Osteoblast (primary cell): ENCODE measurements at places on chromosomes 3 and 15.

DNA sequence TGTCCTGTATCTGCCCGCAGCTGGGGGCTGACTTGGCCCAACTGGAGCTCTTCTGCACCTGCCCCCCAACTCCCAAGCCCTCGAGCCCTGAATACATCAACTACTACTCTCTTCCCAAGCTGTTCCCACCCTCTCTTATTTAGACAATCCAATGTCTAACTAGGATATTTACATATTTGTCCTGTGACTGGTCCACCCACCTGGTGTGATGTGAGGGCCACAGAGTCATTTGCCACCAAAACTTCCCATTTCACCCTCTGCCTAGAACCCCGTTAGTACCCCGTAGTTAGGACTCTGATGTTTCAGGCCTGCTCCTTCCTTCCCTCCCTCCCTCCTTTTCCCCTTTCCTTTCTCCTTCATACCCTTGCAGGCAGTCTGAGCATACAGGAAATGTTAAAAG lies 6.4 kb downstream of the CPLX3 start:
- peak; percentile 59 for DNase-seq

DNA sequence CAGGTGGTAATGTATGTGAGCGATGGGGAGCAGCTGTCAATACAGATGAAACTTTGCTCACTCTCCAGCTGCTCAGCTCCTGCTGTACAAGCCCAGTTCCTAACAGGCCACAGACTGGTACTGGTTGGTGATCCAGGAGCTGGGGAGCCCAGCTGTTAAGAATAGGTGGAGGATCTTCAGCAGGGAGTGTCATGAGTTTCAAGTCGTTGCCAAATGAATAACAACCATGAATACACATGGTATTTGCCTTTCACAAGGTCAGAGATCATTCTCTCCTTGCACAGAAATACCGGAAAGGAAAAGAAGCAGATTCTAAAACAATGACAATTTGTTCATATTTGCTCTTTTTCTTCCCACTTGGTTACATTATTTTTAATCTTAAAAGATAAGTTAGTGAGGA lies 5.1 kb downstream of the PLSCR1 start:
- DNase-seq = no peak

GRCh38 chr15:39667382-39668127 lies 86.7 kb downstream of the THBS1 start:
- DNase-seq = no peak

GRCh38 chr3:20218215-20218614 lies 32.2 kb upstream of the SGO1 start:
- DNase-seq = no peak

DNA sequence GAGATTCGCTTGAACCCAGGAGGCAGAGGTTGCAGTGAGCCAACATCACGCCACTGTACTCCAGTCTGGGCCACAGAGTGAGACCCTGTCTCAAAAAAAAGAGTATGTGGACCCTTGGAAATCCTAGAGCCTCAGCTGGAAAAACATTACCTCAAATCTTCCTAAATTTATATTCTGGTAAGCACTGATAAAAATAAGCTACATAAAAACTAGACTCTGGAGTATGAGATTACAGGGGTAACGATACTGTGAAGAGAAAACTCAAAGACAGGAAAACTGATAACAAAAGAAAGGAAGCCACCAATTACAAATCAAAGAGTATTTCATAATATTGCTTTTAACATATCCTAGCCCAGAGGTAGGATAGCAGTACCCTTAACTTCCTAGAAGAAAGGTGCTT lies 30.3 kb downstream of the SETD2 start:
- DNase-seq = no peak

DNA sequence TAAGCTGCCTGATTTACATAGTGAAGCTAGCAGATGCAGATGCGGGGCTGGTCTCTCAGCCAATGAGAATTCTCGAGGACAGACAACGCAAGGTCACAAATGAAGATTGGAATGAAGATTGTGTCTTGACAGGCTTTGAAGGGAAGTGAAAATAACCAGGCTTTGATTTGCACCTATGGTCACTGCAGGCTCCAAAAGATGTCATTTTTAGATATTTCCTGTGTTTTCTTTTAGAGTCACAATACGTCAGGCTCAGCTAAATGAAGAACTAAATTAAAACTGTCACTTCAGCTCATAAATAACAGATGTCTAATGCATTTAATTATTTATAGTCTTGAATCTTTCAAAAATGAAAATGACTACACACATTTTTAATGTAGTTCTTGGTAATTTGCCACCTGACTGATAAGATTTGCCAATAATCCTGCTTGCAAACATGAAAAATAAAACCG lies 99.5 kb downstream of the SQOR start:
- no peak for DNase-seq

DNA sequence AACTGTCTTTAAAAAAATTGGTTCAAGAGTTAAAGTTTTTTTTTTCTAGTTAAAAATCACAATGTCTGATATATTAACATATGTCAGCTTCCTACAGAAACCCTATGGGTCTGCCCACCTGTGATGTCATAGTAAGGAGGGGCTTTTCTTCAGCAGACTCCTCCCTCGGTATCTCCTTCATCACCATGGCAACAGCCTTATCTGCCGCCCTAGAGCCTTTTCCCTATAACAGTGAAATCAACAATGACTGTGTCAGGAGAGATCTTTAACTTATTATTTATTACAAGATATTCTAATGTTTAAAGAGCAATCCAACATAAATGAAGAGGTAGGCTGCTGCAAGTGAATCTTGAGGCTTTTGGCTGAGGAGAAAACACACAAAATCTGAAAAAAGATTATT lies 138.7 kb downstream of the PEX5L start:
- no peak for DNase-seq

- no peak for DNase-seq
Observed at GRCh38 chr3:88997260-88997659, 110.2 kb upstream of the EPHA3 start.

DNA sequence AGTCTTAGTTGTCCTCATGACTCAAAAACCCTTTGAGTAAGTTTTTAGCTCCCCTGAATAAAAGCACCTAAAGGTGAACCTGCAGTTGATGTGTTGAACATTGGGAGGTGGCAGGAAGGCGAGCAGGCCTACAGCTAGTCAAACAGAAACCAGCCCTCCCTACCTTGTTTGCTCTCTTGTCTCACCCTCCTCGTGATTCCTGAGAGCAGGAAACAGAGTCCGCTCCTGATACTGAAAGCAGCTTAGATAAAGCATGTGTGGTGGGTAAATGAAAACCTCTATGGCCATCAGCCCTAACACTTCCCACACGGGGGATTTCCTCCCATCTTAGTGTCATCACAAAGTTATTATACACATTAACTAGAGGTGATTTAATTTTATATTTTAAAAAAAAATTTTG lies 21.8 kb upstream of the CLDN18 start:
- no peak for DNase-seq

DNA sequence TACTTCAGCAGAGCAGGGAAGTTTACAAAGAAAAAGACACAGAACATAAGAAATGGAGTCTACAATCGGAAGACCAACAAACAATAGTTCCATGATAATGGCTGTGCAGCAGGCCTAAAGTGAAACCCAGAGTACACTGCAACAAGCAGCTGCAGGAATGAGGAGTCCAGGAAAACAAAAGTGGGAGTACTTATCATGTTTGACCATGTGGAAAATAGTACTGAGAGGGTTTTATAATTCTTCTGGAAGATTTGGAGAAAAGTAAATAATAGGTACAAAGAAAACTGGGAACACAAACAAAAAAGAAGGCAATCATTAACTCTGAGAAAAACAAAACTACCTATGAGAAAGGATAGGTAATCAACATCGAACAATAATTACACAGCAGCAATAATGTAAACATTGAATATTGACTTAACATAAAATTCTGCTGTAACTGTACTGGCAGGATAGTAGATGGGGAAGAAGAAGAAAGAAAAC lies 87.5 kb downstream of the NEK10 start:
- no peak for DNase-seq

DNA sequence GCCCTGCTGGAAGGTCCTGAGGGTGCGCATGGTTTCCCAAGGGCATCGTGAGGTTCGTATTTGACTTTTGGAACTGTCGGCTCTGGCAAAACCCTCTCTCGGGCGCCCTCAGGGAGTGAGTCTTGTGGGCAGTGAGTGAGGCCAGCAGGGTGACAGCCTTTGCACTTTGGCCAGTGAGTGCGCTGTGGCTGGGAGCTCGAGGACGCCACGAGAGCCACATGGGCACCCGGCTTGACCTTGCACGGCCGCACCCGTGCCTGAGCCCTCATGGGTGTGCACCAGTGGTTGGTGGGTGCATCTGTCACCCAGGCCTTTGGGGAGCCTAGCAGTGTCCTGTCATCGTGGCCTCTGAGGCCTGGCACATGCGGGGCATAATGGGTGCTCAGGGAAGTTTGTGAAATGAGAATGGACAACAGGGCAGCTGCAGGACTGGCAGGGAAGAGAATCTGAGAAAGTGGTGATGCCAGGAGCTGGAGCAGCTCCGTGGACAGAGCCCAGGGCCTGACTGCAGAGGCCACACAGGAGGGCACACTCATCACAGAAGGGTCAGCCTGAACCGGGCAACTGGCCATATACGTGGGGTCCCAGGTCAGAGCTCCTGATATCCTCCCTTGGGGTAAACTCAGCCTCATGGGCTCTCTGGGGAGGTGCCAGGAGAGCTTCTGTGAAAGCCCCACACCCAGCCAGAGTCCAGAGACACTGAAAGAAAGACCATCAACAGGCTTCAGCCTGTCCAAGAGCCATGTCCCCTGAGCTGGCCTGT lies 30.4 kb upstream of the SNRPA1 start:
- DNase-seq = peak; percentile 54

GRCh38 chr3:9590282-9590791 lies 36.7 kb upstream of the LHFPL4 start:
- no peak for DNase-seq

DNA sequence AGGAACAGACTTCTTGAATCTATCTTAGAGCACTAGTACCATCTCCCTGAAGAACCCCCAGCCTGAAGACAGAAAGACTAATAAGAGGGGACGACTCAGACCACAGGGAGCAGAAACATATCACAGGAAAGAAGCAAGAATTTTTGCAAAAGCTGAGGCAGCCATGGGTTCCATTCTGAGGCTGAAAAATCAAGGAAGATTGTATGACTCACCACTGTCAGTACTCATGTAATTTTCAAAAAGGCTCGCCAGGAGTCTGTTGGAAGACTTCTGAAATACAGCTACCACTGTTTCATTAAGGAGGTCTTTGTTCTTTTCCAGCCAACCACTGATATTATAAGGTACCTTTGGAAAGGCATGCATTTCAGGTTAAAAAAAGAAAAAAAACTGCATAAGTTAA lies 47.5 kb downstream of the MYH15 start:
- no peak for DNase-seq

DNA sequence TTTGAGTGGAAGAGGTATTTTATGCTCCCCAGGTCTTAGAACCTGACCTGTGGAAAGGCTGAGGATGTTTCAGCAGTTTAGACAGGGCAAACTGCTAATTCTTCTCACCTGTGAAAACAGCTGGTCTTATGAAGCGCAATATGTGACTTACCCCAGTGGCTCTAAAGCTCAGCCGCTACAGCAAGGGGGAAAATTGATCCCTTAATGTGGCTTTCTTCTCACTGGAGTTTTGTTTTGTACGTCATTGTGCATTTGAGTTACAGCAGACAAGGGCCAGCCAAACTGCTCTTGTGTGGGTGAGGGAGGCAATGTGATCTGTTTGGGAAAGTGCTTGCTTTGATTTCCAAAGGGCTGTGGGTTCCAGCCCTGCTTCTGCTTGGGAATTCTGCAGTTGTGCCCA lies 293.4 kb upstream of the LRRFIP2 start:
- DNase-seq = no peak

GRCh38 chr15:92112180-92112579 lies 258.7 kb downstream of the SLCO3A1 start:
- DNase-seq = no peak

DNA sequence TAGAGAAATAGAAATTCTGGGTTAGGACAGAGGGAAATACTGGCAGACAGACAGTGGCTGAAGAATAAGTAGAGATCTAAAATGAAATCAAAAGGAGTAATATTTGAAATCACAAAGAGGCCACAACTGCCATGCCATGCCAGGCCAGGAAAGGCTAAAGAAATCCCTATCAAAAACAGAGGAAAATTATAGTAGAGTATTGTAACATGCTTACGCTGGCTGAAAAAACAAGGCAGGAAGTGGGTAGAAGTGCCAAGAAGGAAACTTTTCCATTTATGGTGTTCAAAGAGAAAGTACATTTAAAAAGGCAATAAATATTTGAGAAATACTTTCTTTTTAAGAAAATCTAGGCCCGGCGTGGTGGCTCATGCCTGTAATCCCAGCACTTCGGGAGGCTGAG lies 415.7 kb downstream of the PLCL2 start:
- no peak for DNase-seq

DNA sequence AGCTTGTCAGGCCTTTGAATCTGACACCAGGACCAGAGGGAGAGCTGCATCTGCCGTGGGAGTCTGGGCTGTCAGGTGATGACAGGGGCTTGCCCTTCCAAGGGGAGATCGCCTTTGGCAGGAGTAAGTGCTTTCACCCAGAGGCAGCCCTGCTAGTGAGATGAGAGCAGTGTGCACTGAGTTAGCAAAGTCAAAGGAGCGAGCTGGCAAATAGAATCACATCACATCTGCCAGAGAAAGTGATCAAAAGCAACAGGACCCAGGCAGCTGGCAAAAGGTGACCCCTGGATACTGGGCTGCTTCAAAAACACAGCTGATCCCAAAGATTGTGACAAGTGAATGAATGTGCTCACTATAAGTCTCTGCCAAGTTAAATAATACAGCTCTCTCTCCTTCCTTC lies 36.1 kb upstream of the PYDC2 start:
- DNase-seq = no peak

DNA sequence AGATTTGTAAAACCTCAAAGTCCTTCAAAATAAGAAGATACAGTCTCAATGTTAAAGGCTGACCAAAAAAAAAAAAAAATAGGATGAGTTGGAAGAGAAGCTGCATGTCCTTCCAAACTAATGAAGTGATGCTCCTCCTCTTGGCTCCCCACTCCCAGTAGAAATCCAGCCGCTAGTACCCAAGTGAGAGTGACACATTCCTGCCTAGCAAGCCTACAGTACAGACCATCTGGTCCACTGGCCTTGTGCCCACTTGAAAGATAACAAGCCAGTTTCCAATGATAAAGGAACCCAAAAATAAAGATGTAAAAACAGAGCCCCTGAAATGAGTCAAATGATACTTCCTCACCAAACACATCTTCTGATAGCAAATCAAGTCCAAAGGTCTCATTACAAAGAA lies 258.7 kb upstream of the NSMCE3 start:
- DNase-seq = no peak
